Gastrocnemius medialis (tissue), 4 donors: ENCODE measurements at places on chromosomes 11 and 22. TPM values are rescaled to one million over a fixed set of nuclear protein-coding genes. Genes with fewer than 3 reads are reported as not detected.

DNA sequence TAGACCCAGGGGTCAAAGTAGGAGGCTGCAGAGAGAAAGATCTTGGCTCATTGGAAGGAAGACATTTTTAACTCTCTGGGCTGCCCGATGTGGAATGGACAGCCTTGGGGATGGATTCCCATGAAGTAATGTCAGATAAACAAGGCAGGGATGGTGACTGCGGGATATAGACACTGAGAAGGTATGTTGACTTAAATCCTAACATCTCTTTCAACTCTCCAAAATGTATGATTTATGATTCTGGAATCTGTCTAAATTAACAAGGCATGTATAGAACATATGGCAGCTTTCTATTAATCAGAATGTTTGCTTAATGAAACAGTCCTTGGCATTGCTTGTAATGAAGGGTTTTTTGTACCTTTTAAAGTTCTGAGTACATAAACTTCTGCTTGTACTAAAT lies 56.1 kb upstream of the VSTM5 start:
- H3K4me3 ChIP-seq = no peak overlapping the region
- H3K27me3 ChIP-seq = no peaks in the 10 kb centered on the region

GRCh38 chr11:131886201-131886600 lies 515.8 kb downstream of the NTM start:
- no peak overlapping the region for H3K27ac ChIP-seq
- no peak overlapping the region for H3K4me3 ChIP-seq
- no peaks in the 10 kb centered on the region for H3K27me3 ChIP-seq
- DNase-seq = no peak
- no peaks in the 10 kb centered on the region for H3K4me1 ChIP-seq

- no peaks in the 10 kb centered on the region for H3K4me1 ChIP-seq
- H3K4me3 ChIP-seq = no peak overlapping the region
- no peaks in the 10 kb centered on the region for H3K27me3 ChIP-seq
- DNase-seq = no peak
- no peak overlapping the region for H3K27ac ChIP-seq
- no peaks in the 10 kb centered on the region for H3K36me3 ChIP-seq
Observed at GRCh38 chr11:26134481-26135355, 197.2 kb upstream of the ANO3 start.

DNA sequence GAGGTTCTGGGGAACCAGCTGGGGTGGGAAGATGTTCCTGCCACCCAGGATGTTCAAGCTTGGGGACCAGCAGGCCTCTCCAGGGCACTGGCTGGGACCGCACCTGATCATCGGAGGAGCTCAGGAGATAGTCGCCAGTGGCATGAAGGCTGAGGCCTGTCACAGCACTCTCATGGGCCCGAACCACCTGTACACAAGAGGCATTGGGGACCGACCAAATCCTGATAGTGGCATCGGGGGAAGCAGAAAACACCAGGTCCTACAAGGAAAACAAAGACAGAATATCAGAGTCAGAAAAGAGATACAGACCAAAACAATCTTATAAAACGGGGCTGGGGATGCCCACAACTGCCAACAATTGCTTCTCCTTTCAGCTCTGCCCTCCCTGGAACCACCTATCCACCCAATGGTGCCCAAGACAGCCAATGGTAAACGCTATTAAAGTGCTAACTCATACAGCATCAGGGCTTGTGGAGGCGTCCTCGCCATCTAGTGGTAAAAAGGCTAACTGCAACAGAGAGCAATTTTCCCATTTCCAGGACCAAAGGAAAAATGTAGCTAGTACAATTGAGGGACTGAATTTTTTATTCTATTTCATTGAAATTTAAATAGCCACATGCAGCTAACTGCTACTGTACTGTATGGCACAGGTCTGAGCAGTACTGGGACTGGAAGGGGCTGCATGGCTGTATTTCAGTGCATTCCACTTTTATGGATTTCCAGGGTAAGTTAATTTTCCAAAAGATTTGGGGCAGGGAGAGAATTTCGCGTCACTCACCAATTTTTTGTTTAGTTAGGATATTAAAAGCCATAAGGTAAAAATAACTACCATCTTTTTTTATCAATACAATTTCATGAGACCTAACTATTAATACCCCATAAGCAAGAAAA lies 7.1 kb downstream of the PRPF19 start:
- H3K27me3 ChIP-seq = no peaks in the 10 kb centered on the region
- H3K4me1 ChIP-seq = peaks cover 10% of the 10 kb centered on the region
- no peak overlapping the region for H3K4me3 ChIP-seq
- DNase-seq = peak; percentile 49
- H3K27ac ChIP-seq = peak overlapping the region; percentile 52

GRCh38 chr11:128705124-128705920 lies 11.4 kb downstream of the FLI1 start:
- H3K4me1 ChIP-seq = peaks cover 7% of the 10 kb centered on the region
- peak overlapping the region; percentile 58 for H3K27ac ChIP-seq
- no peaks in the 10 kb centered on the region for H3K36me3 ChIP-seq
- no peak for DNase-seq
- no peak overlapping the region for H3K4me3 ChIP-seq

DNA sequence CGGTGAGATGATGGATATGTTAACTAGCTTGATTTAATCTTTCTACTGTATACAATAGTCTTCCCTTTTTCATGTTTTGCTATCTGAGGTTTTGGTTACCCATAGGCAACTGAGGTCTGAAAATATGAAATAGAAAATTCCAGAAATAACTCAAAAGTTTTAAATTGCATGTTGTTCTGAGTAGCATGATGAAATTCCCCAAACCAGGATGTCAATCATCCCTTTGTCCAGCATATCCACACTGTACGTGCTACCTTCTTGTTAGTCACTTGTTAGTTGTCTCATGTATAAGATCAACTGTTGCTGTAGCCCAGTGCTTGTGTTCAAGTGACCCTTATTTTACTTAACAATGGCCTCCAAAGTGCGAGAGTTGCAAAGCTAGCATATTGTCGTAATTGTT lies 21.2 kb upstream of the OR10W1 start:
- no peak overlapping the region for H3K27ac ChIP-seq
- no peaks in the 10 kb centered on the region for H3K36me3 ChIP-seq
- DNase-seq = no peak
- H3K4me1 ChIP-seq = no peaks in the 10 kb centered on the region

DNA sequence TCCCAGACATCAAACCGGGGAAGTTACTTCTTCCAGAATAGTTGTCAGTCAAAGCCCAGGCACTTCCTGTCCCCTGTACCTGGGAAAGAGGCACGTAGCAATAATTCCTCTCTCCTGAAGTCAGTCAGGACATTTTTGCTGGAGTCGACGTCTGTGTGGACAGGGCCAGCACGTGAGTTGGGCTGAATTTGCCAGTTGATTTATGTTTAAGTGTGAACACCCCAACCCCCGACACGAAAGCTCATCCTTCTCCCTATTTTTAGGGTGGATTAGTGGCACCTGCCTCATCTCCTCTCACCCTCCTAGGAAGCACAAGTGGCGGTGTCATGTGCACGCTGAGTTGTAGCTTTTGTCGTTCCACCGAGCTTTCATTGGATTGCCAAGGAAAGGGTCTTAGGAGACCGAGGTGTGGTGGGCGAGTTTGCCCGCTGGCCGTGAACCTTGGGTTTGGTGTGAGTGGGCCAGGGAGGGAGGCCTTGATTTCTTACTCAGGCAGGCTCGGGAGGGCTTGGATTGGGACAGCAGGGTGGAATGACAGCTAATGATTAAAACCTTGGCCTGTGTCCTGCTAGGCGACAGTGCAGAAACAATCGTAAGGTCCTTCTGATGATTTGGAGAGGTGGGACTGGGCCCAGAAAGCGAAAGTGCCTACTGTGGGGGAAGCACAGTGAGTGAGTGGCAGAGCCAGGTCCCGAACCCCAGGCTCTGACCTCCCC lies 87.0 kb upstream of the CRYBB3 start:
- peak; percentile 91 for DNase-seq
- no peaks in the 10 kb centered on the region for H3K36me3 ChIP-seq
- H3K4me1 ChIP-seq = peaks cover 26% of the 10 kb centered on the region
- H3K27me3 ChIP-seq = no peaks in the 10 kb centered on the region

GRCh38 chr11:62926680-62927455 lies 5.7 kb upstream of the CHRM1 start:
- H3K36me3 ChIP-seq = no peaks in the 10 kb centered on the region
- H3K4me3 ChIP-seq = peak overlapping the region; percentile 44
- no peak for DNase-seq
- H3K4me1 ChIP-seq = peaks cover 11% of the 10 kb centered on the region
- H3K27ac ChIP-seq = no peak overlapping the region

- H3K4me3 ChIP-seq = no peak overlapping the region
- DNase-seq = no peak
- H3K4me1 ChIP-seq = peaks cover 4% of the 10 kb centered on the region
- no peaks in the 10 kb centered on the region for H3K36me3 ChIP-seq
Observed at GRCh38 chr22:30250661-30251267, 4.2 kb upstream of the LIF start.

The MYBPC3 gene
- total RNA-seq = not detected

The PRRG4 gene
- 0.53 TPM for total RNA-seq

The MYOD1 gene
- total RNA-seq = 5.6 TPM

GRCh38 chr11:47282462-47282861 lies 12.5 kb downstream of the MADD start:
- no peak for DNase-seq

The PKDREJ gene
- not detected for total RNA-seq

GRCh38 chr11:122269824-122270223 lies 153.8 kb upstream of the BLID start:
- DNase-seq = no peak
- H3K27me3 ChIP-seq = no peaks in the 10 kb centered on the region
- peaks cover 13% of the 10 kb centered on the region for H3K4me1 ChIP-seq
- H3K27ac ChIP-seq = no peak overlapping the region
- H3K4me3 ChIP-seq = no peak overlapping the region

- H3K4me3 ChIP-seq = no peak overlapping the region
- H3K27me3 ChIP-seq = no peaks in the 10 kb centered on the region
- H3K4me1 ChIP-seq = peaks cover 6% of the 10 kb centered on the region
- no peak overlapping the region for H3K27ac ChIP-seq
- no peaks in the 10 kb centered on the region for H3K36me3 ChIP-seq
Observed at GRCh38 chr11:44575288-44575672, 9.8 kb downstream of the CD82 start.

DNA sequence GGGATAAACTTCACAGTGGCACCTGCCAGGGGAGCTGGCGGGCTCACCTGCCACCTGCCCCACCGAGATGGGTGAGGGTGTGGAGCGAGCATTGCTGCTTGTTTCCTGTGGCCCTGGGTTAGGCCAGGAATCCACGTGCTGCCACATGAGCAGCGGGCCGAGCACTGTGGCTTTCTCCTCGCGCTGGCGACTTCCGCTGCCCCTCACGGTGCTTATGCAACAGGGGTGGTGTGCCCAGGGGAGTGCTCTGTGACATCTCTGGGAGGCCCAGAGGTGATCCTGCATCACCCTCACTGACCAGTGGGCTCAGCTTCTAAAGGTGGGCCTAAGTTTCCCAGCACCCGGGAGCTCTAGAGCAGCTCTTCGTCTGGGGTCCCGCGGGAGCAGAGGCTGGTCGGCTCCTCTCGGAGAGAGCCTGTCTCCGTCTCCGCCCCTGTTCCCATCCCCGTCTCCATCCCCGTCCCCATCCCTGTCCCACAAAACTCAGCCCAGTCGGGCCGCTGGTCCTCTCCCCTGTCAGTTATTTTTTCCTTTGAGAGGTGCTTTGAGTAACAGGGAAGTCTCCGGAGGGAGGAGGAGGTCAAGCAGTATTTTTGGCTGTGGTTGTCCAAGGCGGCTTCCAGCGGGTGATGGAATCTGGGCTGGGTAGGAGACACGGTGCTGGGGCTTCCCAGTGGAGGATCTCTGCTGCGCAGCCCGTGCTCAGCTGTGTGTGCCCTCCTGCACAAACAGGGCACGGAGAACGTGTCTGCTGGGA lies 42.5 kb downstream of the AP2A2 start:
- H3K36me3 ChIP-seq = no peaks in the 10 kb centered on the region
- H3K27ac ChIP-seq = no peak overlapping the region
- DNase-seq = no peak
- H3K27me3 ChIP-seq = no peaks in the 10 kb centered on the region
- H3K4me3 ChIP-seq = no peak overlapping the region
- peaks cover 3% of the 10 kb centered on the region for H3K4me1 ChIP-seq

DNA sequence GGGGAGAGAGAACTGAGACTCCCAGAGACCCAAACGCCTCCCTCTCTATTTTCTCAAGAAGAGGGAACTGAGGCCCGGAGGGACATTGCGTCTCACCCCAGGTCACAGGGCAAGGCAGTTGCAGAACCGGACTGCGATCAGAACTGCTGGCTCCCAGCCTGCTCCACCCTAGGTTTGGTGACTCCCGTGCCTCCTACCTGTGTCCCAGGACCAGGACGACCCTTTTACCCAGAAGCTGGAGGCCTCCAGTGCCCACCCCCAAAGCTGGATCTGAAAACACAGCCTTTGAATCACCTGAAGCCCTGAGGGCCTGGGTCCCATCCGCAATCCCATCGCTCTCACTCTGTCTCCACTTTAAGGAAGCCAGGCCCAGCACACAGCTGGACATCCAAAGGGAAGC lies 1.4 kb downstream of the GSTT4 start:
- H3K27ac ChIP-seq = no peak overlapping the region
- no peak for DNase-seq
- no peak overlapping the region for H3K4me3 ChIP-seq

- H3K4me1 ChIP-seq = peaks cover 26% of the 10 kb centered on the region
- no peaks in the 10 kb centered on the region for H3K36me3 ChIP-seq
- no peaks in the 10 kb centered on the region for H3K27me3 ChIP-seq
- H3K27ac ChIP-seq = no peak overlapping the region
Observed at GRCh38 chr11:125258291-125259032, 93.9 kb downstream of the PKNOX2 start.

GRCh38 chr22:48975886-48976285 lies 851.8 kb downstream of the BRD1 start:
- H3K27me3 ChIP-seq = no peaks in the 10 kb centered on the region
- H3K4me3 ChIP-seq = no peak overlapping the region
- no peaks in the 10 kb centered on the region for H3K4me1 ChIP-seq

DNA sequence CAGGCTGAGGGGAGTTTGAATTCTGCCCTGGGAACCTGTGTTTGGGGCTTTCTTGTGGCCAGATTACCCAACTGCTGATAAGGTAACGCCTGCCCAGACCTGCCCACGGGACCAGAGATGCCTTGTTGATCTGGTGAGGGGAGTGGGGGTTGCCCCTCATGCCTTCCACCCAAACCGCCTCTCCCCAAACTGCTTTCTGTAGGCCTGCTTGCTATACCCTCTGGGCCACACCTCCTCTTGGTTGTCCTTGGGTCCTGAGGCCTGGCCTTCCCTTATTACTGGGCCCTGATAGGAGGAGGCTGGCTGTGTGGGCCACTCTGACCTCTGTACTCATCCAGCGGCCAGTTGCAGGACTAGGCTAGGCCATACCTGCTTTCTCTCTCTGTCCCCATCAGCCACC lies 3.4 kb downstream of the P2RY2 start:
- peaks cover 74% of the 10 kb centered on the region for H3K4me1 ChIP-seq
- H3K27me3 ChIP-seq = no peaks in the 10 kb centered on the region
- DNase-seq = peak; percentile 8

DNA sequence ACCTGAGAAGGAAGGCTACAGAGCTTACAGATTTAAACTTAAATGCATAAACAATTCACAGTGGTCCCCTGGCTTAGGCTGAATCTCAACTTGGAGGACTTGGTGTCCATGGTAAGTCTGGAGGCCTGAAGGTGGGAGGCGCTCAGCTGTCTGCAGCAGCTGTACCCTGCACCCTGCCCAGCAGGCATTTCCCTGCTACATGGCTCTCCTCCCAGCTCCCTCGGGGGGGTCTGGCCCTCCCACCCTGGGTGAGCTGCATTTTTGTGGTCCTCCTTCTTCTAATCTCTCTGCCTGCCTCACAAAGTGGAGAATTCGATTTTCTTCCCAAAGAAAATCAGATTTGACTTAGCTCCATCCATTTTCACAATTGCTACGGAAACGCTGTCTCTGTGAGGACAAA lies 273.2 kb downstream of the KIRREL3 start:
- DNase-seq = no peak
- H3K4me3 ChIP-seq = no peak overlapping the region
- H3K36me3 ChIP-seq = no peaks in the 10 kb centered on the region
- no peaks in the 10 kb centered on the region for H3K27me3 ChIP-seq

The CDKN1C gene
- 22.0 TPM for total RNA-seq
